ENCODE measurements at places on chromosomes 2 and 18.

DNA sequence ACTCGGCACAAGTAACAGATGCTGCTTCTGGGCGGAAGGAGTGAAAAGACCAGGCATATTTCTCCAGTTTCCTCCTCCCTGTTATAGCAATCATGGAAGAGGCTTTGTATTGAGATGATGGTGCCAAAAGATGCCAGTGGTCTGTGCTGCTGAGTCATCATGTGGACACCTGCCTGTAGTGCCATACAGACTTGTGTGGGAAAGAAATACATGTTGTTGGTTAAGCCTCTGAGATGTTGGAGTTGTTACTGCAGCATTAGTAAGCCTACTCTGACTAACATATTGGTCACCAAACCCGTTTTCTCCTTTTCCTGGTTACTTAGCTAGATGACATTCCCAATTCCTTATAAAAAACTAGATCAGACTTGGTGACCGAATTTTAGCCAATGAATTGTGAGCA, 356.9 kb downstream of the ZNF521 start:
- no peak for DNase-seq

- peak; percentile 72 for DNase-seq
Observed at GRCh38 chr18:2547477-2548087, 23.7 kb downstream of the METTL4 start.

- DNase-seq: no peak
Observed at GRCh38 chr2:111091811-111092211, 28.9 kb upstream of the BCL2L11 start.

GRCh38 chr18:49617865-49618264, 56.0 kb downstream of the LIPG start:
- DNase-seq: no peak

GRCh38 chr2:102065675-102066252, 74.0 kb downstream of the IL1R2 start:
- DNase-seq: peak; percentile 81

DNA sequence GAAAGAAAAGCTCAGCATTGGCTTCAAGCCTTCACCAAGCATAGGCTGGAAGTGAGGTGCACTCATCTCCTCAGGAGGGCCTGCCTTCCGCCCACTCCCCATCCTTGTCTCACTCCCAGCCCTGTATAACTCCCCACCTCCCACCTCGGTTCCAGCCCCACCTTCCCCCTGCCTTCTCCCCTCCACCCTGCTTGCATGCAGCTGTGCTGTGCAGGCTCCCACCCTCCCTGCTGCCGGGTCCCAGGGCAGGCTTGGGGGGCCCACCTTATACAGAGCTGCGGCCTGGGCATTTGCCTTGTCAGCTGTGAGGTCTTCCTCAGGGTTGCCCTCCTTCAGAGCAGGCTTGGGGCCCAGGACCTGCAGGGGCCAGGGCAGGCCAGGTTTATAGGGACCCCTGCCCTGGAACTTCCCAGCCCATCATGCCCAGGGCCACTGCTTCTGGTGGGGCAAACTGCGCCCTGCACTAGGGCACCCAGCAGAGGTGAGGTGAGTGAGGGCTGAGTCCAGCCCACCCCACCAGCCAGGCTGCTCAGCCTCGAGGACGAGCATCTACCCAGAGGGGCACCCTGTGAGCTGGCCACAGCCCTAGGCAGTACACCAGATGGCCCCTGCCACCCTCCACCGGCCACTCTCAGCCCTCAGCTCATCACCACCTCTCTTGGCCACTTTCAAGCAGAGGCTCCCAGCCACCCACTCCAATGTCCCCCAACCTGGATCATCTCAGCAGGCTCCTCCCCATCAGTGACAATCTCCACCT, 11.6 kb downstream of the CAPG start:
- DNase-seq: no peak

DNA sequence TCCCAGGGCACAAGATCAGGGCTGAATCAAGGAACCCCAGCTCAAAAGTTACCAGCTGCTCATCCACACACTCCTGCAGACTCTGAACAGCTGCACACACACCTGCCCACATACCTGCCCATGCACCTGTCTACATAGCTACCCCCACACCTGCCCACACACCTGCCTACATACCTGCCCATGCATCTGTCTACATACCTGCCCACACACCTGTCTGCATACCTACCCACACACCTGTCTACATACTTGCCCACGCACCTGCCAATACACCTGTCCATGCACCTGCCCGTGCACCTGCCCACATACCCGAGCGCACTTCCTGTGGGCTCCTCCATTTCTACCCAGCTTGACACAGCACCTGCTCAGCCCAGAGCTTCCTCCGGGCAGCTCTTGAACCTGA, 122.8 kb upstream of the AGAP1 start:
- no peak for DNase-seq

GRCh38 chr18:49441338-49441938, 19.0 kb downstream of the DYM start:
- DNase-seq: no peak

GRCh38 chr2:77479395-77479794, 42.8 kb downstream of the LRRTM4 start:
- no peak for DNase-seq

DNA sequence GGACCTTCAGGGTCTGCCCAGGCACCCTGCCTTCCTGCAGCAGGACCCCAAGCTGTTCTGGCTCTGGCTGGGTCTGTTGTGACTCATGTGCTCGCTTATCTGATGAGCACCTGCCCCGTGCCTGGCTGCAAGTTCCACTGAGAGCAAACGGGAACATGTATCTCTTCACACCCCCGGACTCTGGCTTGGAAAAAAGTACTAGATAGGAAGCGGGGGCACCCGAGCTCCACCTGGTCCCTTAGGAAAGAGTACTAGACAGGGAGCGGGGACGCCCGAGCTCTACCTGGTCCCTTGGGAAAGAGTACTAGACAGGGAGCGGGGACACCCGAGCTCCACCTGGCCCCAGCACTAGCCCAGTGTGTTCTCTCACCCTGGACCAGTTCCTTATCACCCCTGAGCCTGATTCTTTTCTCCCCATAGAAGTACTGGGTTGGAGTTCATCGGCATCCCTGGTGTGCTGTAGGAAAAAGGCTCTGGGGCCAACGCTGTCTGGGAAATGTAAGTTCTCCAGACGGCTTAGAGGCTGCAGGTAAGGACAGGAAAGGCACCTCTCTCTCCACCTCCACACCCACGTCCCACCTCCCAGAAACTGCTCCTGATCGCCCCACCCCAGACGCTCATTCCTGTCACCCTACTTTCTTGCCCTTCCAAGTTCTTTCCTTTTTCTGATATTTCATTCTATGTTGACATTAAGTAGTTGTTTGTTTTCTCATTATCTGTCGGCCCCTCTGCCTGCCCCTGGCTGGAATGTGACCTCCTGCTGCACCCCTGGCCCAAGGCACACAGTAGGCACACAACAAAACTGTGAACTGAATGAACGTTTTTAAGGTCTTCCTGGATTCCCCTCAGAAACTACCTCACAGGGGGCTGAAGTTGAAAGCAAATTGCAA, 40.2 kb downstream of the HDAC4 start:
- DNase-seq: no peak

- no peak for DNase-seq
Observed at GRCh38 chr2:223633656-223634055, 31.5 kb upstream of the SCG2 start.

DNA sequence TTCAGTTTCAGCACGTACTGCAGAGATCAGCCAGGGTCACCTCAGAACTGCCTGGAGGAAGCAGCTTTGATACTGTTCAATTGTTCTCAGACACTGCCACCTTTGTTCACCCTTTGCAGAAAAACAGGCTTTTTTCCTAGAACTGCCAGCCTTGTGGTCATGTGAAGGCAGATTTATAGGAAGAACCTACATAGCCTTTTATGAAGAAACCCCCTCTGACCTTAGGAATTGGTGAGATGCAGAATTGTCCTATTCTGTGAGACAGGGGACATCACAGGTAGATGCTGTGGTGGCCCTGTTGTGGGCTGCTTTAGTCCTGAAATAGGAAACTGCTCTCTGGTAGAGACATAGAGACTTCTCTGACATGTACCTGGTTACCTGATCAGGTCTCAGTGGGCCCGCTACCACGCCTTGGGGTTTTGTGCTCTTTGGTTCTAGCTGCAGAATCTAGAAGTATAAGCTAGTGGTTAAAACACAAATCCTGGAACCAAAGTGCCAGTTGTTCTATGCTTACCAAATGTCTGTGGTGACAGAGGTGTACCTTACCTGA, 206.6 kb downstream of the AGPS start:
- no peak for DNase-seq

DNA sequence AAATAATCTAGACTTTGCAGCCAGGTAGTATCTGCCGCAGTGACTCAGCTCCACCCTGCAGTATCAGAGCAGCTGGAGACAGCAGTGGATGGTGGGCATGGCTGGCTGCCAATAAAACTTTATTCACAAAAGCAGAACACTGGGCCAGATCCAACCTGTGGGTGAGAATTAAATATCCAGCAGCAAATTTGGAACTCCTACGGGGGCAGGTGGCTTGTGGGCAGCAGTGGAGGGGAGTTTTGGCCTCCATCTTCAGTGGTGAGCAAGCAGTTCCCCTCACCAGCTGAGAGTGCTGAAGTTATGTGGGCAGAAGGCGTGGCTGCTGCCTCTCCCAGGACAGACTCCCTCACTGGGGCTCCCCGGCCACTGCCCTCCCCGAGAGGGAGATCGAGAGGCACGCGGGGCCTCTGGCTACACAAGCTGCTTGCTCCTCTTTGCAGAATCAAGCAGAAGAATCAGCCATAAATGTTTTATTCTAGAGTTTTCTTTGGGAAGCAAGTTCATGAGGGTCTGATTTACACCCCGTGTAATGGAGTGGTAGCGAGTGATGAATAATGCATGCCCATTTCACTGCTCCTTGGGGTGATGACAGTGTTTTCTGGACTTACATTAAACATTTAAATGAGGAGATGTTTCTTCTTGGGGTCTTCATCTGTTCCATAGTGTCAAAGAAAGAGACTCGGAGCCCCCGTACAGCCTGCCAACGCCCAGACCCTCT, 204.3 kb downstream of the SEPTIN10 start:
- no peak for DNase-seq

GRCh38 chr2:185531721-185532120, 206.9 kb upstream of the FSIP2 start:
- no peak for DNase-seq

DNA sequence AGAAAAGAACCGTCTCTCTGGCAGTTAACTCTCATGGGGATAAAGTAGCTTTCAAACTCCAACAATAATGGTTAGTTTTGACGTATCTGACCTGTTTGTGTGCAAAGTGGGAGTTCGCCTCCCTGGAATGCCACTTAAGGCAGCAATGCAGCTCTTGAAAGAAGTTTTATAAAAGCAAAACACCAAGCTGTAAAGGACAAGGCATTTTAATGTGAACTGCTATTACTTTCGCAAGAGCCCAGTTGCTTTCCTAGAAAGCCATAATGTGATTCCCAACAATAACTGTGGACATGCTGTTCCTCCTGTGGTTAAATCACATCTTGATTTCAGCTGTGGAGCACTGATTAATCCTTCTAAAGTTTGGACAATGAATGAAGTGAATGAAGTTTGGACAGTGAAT, 303.7 kb downstream of the PTPRM start:
- DNase-seq: no peak

GRCh38 chr2:239897596-239898235, 127.4 kb downstream of the NDUFA10 start:
- no peak for DNase-seq

- no peak for DNase-seq
Observed at GRCh38 chr18:36350839-36351469, 53.4 kb downstream of the FHOD3 start.

- peak; percentile 65 for DNase-seq
Observed at GRCh38 chr2:163155279-163155883, 316.8 kb upstream of the KCNH7 start.

DNA sequence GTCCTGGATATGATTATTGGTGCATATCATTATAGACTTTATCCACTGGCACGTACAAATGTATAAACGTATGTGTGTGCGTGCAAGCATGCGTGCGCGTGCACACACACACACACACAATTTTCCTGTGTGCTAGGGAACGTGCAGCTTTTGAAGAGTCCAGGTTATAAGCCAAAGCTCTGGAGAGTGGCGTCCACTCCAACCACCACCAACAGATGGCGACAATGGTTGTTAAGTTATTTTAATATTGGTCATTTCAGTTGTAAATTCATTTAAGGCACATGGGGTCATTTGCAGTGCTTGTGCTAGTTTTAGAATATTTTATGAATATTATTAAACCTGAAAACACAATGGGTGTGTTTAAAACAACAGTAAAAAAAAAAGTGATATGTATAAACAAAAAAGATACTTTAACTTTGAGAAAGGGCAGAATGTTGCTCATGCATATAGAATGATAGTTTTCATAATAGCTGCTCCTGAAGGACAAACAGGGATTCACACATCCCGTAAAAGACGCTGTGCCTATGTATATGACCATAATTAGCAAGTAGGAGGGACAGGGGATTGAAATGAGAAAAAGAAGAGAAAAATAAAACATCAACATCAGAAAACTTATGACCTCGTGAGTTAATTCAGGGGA, 124.2 kb upstream of the ITGB6 start:
- DNase-seq: peak; percentile 77

GRCh38 chr2:100041946-100042345, 100.4 kb downstream of the AFF3 start:
- no peak for DNase-seq

DNA sequence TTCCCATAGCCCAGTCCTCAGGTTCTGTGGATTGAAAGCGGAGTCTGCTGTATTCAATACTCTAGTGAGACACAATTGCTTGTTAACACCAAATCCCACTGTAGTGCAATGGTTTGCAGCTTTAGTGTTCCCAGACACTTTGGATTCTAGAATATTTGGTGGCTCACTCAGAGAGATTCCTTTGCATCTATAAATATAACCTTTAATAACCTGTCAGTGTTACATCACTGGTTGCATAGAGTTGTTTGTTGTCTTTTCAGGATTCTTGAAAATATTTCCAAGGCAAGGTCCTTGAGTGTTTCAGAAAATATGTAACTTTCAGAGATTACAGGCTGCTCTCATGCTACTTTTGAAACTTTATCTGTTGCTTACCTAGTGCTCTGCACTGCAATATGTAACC, 157.5 kb downstream of the ZEB2 start:
- no peak for DNase-seq

GRCh38 chr2:186542002-186542401, 47.9 kb upstream of the ITGAV start:
- DNase-seq: no peak

DNA sequence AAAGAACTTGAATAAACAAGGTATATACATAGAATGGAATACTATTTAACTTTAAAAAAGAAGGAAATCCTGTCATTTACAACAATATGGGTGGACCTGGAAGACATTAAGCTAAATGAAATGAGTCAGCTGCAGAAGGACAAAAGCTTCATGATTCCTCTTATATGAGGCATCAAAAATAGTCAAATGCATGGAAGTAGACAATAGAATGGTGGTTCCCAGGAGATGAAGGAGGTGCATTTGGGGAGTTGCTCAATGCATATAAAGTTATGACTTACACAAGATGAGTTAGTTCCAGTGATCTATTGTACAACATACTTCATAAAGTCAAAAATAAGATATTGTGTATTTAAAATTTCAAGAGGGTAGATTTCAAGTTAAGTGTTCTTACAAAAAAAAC, 426.1 kb upstream of the UBE2E3 start:
- DNase-seq: no peak

GRCh38 chr2:45944074-45944473, 292.6 kb downstream of the PRKCE start:
- no peak for DNase-seq

GRCh38 chr2:9844036-9844483, 786 bp downstream of the TAF1B start:
- no peak for DNase-seq

GRCh38 chr2:8565399-8566154, 116.3 kb upstream of the ID2 start:
- DNase-seq: no peak

- no peak for DNase-seq
Observed at GRCh38 chr2:74597410-74597809, 42.9 kb downstream of the DOK1 start.

- no peak for DNase-seq
Observed at GRCh38 chr2:62181843-62182242, 14.1 kb upstream of the B3GNT2 start.
